ENCODE measurements at places on chromosomes 6 and 20.

DNA sequence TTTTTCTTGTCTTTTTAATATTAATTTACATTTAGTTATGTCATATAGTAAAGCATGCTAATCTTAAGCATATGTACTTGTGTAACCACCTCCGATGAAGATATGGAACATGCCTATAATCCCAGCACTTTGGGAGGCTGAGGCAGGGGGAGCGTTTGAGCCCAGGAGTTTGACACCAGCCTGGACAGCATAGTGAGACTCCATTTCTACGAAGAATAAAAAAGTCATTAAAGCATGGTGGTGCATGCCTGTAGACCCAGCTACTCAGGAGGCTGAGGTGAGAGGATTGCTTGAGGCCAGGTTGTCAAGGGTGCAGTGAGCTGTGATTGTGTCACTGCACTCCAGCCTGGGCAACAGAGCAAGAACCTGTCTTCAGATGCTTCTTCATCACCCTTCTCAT is 628.8 kb upstream of the FLRT3 start:
- DNase-seq: no peak

DNA sequence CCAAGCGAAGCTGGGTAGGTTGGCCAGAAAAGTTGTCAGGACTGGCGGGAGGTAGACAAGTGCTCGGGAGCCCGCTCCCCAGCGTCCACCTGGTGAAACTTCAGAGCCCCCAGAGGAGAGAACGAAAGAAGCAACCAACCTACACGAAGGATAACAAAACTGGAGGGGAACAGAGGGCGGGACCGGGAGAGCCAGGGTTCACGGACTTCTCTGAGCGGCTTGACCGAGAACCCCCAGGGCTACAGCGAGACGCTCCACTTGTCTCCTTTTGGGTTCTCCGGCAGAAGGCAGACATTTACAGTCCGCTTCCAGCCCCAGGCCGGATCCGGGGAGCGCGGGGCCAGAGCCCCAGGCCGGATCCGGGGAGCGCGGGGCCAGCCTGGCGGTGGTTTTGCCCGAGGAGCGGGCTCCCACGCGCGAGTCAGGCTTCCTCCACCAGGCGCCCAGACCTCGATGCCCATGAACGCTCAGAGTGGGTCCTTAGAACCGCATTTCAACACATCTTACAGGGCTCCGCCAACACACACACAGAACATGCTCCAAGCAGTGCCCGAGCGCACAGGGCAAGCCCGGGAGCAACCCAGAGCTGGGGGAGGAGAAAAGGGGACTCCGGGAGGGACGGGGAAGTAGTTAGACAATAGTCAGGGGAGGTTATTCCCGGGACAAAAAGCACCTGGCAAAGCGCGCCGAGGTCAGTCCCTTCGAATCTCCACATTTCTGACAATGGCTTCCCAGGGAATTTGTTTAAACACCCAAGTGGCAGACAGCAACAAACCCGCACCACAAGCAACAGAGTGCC is 1.1 kb downstream of the PTPRK start:
- DNase-seq: no peak

GRCh38 chr6:81084776-81085430 is 667.6 kb downstream of the TENT5A start:
- no peak for DNase-seq

DNA sequence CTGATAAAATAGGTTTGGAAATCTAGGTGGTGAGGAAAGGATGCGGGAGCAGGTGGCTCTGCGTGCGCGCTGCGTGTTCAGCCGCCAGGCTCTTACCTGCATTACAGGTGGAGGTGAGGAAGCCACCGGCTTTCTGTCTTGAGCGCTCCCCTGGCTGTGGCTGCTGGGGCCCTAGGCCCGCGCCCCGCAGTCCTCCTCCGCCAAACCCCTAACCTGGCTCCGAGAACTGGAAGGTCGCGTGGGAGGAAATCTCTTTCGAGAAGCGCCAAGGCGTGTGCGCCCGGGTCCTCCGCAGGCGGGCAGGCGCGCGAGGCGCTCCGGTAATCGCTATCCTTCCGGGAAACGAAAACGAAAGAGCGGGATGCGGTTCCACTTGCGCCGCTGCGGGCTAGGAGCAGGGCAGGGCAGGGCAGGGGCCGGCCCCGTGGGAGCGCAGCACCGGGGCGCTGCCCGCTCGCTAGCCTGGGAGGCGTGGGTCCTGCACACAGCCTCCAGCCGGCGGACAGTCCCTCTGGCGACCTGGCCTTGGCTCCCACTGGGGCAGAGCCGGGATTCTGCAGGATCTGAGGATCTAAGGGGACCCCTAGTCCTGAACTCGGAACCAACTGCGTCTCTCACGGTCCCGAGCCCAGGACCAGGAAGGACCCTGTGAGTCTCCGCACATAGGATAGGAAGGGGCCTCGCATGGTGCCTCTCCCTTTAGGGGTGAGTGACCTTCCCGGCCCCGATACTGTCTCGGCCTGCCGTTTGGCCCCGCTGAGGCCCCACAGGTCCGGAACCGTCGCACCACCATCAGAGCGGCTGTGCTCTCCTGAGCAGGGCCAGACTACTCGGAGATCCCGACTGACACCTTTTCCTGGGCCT is at the start of gene ETV7:
ETV7 (minus strand) TSS at position 230 of the 864 bp plus-strand sequence; CDS start at position 102, 128 bp downstream.
- DNase-seq: no peak

DNA sequence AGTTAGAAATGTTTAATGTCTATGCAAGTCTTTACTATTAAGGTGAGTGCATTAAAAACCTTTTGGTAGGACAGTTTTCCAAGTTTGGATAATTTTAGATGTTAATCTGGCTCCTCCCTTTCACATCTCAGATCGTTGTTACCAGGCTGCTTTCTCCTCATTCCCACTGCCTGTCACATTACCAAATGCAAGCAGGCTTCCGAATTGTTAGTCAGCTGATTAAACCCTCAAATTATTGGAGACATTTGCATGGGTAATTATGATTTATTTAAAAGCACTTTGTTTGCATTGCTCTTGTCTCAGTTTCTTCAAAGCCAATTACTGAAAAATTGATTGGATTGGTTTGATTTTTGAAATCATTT is 816.5 kb downstream of the KIF16B start:
- DNase-seq: no peak

- DNase-seq: peak; percentile 23
Observed at GRCh38 chr6:11700118-11700718, 78.4 kb downstream of the ADTRP start.

GRCh38 chr20:48705240-48706115 is 122.3 kb downstream of the PREX1 start:
- DNase-seq: no peak

DNA sequence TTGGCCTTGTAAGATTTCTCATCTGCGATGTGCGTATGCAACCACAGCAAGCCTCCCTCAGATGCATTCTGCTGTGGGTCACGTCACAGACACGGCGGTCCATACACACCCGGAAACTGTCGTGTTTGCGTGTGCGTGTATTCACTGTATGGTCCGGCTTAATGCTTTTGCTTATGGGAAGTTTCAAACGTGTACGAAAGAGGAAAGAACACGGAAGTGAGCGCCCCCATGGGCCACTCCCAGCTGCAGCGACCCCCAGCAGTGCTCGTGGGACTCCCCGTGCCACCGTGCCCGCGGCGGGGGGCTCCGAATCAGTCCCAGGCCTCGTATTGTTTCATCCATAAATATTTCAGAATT is 10.2 kb downstream of the DLL1 start:
- DNase-seq: no peak

DNA sequence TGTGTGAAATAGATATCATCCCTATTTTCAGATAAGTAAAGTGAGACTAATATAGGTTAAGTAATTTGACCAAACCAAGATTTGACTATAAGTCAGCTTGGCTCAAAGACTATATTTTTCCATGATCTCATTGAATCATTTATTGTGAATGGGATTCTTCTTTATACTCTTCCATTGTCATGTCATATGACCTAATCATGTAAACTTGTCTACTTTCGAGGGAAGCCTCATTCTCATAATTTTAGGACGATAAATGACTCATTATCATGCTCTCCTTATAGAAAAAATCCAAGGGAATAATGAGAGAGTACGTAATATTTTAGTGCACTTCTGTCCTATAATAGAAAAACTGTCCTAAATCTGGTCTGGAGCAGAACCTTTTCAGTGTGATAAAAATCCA is 40.9 kb upstream of the CCN6 start:
- DNase-seq: no peak

GRCh38 chr20:61525781-61526431 is 273.8 kb downstream of the CDH4 start:
- DNase-seq: no peak

DNA sequence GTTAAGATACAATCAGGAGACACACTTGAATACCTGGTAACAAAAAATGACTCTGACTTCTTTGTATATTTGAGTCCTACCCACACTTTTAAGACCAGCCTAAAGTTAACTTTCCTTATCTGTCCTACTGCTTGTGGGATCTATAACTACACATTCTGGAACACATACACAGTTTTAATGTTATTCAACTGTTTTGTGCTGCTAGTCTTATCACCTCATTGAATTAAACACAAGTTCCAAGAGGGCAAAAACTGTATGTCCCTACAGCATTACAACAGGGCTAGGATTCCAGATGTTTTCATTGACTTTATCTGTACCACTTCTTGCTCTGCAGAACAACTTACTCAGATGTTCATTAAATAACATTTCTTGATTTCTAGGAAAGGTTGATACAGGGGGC is 2.8 kb downstream of the HMGN3 start:
- DNase-seq: no peak

DNA sequence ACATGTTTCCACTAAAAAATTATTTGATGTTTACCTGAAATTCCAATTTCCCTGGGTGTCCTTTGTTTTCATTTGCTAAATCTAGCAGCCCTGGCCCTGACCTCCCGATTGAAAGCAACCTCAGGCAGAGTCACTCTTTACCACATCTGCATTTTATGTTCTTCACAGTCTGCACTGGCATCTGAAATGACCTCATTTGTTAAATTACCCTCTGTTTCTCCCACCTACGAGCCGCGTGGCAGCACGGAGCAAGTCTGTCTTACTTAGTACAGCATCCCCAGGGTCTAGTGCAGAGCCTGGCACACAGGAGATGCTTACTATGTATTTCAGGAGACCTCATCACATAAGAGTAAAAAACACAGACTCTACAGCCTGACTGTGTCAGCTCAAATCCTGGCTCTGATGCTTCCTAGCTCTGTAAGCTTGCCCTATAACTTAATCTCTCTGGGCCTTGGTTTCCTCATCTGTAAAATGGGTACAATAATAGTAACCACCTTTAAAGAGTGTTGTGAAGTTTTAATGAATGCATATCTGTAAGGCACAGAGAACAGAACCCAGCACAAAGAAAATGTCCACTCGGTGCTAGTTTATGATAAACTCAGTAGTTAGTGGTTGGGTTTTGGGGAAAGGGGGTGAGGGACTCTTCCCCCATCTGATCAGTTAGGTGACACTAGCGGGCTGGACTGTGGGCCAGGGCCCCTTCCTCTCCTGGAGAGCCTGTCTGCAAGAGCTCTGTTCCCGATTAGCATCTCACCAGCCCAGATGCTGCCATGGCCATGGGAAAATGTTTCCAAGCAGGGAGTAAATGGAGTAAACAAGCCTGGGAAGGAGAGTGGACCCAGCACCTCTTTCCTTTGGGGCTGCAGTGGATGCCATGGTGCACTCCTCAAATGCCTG is 88.2 kb downstream of the PREX1 start:
- DNase-seq: no peak

DNA sequence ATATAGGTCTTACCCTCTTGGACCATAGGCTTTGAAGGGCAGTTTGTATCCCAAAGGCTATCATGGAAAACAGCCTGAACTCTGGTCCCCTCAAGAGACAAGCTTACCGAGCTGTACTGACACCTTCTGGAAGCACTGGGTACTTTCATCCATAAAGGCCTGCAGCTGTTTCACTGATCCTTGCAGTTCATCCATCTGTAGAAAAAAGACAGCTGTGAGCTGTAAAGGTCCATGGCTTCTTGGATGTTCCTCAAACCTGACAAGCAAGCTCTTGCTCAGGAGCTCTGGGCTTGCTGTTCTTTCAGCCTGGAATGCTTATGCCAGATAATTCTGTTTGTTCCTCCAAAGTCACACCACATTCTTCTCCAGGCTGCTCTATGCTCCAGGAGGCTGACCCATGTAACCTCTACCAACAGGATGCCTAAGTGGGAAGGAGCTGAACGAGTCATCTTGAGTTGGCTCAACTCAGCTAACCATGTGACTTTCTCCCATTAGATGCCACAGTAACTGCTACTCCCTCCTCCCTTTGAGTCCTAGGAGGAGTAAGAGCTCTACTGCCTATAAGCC is 8.8 kb upstream of the NDRG3 start:
- peak; percentile 46 for DNase-seq

DNA sequence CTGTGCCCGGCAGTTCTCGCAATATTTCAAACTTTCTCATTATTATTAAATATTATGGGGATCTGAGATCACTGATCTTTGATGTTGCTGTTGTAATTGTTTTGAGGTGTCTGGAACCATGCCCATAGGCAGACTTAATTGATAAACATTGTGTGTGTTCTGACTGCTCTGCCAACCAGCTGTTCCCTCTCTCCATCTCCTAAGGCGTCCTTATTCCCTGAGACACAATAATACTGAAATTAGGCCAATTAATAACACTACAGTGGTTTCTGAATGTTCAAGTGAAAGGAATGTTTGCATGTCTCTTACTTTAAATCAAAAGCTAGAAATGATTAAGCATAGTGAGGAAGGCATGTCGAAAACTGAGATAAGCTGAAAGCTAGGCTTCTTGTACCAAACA is 7.6 kb downstream of the MAPK14 start:
- no peak for DNase-seq

GRCh38 chr6:122869437-122870024 is 80.5 kb downstream of the SMPDL3A start:
- peak; percentile 37 for DNase-seq

DNA sequence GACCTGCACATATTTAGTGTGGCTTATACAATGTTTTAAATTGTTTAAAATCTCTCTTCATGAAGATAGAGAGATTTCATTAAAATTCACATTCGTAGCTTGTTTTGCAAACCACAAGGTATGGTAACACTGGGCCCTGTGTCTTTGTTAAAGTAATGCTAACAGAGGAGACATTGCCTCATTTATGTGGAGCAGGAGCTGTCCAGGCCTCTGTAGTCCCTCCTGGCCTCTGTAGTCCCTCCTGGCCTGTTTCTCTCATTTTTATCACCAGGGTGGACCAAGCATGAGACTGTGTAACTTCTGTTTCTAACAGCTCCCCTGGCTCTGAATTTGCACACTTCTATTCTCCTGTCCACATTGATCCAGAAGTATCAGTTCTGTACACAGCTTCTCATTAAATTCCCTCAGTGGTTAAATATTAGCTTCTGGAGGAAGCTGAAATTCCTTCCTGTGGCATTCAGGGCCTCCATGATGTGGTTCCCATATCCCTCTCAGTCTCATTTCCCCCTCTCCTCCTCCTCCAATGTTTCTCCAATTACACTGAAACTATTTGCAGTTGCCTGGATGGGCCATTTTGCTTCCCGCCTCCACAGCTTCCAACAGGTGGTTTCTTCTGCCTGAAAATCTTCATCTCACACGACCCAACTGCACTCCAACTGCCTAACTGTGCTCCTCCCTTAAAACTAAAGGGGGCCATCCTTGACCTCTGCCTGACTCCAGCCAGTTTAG is 340.4 kb downstream of the SYNE1 start:
- no peak for DNase-seq

DNA sequence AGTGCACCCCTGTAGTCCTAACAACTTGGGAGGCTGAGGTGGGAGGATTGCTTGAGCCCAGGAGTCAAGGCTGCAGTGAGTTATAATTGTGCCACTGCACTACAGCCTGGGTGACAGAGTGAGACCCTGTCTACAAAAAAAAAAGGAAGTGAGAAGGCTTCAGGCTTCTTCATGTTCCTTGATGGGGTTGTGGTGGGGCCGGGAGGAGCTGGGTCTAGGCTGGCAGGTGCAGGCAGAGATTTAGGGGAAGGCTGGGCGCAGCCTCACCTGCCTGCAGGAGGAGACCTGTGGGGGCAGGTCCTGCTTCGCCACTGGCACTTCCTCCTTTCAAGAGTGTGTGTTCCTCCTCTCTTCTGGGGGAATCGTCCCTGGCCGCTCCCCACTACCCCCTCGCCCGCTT is 63.9 kb downstream of the CHMP4B start:
- no peak for DNase-seq
